ENCODE measurements at places on chromosomes 13 and 19.

GRCh38 chr19:47047763-47048405 is 540 bp downstream of the TMEM160 start:
- DNase-seq: peak; percentile 94

DNA sequence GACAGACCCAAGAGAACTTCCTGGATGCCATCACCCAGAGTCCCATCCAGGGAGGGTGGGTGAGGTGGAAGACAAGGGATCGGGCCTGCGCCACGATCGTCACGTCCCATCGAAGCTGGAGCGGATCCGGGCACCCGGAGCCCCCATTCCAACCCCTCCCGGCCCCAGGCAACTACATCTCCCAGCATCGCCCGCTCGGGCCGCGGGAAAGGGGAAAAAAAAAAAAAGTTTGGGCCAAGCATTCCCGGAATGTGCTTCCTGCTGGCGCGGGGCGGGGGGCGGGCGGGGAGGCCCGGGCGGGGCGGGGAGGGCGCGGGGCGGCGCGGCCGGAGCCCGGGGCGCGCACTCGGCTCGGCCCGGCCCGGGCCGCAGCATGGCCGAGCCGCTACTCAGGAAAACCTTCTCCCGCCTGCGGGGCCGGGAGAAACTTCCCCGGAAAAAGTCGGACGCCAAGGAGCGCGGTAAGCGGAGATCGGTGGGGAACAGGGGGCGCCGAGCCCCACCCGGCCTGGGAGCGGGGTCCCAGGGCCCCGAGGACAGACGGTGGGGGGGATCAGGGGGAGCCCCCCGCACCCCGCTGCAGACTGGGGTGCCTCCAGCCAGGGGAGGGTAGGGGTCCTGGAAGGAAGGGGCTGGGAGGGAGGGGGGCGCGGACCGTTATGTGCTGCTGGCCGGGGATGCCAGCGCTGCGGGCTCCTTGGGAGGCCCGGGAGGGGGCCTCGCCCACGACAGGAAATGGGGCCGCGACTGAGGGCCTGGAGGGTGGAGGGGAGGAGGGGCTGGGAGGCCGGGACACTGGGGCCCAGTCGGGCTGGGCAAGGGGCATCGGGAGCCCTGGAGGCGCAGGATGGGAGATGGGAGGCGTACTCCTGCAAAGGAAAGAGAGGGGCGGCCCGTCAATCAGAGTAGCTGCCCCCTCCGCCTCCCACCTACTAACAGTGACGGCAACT is at the start of gene SYDE1:
Gene SYDE1, plus strand, starts transcription at position 341 of the 950 bp plus-strand sequence. Its CDS starts 33 bp downstream, at position 374.
- DNase-seq: no peak

DNA sequence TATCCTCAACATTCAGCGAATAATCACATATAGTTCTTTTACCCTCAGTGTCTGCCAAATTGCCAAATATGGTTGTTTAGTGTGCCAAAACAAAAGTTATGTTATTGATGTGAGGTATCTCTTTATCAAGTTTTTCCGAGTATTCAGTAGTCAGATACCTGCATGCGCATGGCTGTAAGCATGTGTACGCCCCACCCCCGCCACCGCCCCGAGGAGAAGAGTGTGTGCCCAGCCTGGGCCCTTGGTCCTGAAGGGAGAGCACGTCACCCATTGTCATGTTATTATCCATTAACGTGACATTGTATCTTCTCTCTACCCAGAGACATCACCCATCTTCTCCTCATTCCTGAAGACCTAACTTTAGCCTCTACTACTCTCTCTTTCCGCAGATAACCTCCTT is 147.0 kb downstream of the SHISA2 start:
- DNase-seq: no peak

- peak; percentile 76 for DNase-seq
Observed at GRCh38 chr19:1624458-1624857, 19.2 kb upstream of the UQCR11 start.

GRCh38 chr19:35392742-35393715 is 22.2 kb downstream of the GPR42 start:
- DNase-seq: peak; percentile 81

- no peak for DNase-seq
Observed at GRCh38 chr19:18735324-18735723, 51.8 kb downstream of the CRTC1 start.

DNA sequence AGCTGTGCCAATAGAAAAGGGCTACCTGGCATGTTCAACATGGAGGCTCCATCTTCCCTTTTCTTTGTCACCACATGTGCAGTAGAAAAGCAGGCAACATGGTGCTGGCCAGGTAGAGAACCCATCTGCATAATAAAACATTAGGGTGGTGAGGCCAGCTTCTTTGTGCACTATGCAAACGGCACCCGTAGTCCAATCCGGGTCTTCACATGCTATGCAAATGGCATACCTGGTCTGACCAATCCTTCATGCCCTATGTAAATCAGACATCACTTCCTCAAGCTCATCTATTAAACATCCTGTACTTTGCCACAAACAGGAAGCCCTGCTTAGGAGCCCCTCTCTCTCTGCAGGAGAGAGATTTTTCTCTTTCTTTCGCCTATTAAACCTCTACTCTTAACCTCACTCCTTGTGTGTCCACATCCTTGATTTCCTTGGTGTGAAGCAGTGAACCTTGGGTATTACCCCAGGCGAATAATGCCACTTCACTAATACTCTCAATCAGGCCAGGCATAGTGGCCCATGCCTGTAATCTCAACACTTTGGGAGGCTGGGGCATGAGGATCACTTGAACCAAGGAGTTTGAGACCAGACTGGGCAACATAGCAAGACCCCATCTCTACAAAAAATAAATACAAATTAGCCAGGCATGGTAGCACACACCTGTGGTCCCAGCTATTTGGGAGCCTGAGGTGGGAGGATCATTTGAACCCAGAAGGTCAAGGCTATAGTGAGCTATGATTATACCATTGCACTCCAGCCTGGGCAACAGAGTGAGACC is 111.3 kb upstream of the MRI1 start:
- DNase-seq: no peak

DNA sequence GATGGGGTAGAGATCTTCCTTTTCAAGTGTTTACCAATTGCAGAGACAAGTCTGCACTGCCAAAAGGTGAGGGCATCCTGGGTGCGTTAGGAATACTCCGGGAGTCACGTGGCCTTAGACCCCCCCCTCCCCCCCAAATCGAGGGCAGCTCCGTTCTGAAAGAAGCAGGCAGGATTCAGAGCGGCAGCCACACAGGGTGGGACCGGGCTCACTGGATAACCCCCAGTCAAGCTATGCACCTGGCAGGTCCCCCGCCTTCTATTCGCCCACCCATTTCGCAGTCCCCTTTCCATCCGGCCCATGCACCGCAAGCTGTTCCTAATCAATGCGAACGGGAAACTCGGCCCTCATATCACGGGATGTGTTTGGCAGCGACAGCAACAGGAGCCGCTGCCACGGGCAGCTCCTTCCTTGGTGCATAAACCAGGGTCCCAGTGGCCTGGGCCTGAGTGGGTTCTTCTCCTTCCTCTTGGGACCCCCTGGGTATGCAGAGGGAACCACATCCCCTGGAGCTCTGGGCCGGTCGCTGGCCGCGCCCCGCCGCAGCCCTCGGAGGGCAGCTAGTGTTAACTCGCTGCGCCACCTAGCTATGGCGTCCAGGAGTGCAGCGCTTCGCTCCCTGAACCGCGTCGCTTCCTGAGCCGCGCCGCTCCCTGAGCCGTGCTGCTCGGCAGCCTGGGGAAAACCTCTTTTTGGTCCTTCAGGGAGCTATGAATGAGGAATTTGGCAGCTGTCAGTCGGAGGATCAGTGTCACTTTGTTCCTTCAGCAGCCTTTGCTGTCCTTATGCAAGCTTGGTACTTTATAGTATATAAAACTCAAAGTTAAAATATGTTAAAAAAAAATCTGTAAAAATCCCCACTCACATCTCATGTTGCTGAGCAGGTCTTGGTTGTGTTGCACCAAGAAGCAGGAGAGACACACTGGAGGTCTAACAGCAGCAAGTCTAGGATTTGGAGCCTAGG is 41.4 kb downstream of the LYL1 start:
- DNase-seq: peak; percentile 93

- DNase-seq: no peak
Observed at GRCh38 chr13:64937302-64937701, 2292.8 kb downstream of the PCDH9 start.

DNA sequence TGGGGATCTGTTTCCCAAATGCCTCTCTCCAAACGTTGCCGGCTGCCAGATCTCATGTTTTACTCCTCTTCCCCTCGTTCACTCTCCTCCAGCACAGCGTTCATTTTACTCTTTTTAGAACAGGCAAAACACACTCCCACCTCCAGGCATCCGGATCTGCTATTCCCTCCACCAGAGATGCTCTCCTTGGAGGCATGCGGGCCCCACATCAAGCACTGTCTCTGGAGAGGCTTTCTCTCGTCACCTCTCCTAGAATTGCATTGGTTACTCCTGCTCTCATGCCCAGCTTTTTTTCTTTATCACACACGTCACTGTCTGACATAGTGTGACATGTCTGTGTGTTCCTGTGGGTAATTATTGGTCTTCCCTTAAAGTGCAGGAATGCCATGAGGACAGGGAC is 20.1 kb upstream of the MYADM start:
- no peak for DNase-seq

DNA sequence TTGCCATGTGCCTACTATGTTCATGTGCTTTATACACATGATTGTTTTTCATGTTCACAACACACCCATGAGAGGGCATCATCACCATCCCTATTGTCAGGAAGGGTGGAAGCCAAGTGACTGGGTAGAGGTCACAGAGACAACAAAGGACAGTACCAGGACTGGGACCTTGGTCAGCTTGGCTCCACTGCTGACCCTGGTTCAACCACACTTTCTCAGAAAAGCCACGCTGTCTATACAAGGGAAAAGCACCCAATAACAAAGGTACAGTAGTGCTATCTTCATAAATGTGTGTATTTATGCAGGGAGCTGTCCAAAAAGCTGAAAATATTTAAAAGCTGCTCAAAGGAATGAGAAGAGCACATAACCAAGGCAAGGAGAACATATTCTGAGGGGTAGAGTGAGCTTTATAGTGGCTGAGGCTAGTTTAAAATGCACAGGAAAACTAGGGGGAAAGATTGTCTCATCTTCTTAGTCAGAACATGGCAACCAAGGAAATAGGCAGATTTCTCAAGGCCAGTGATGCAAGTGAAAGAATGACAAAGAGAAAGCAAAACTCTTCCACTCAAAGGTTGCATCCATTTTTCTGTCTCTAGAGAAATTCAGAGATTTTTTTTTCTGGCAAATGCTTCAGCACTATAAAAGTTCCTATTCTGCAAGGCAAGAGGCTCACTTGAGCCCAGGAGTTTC is 415.0 kb downstream of the FOXO1 start:
- DNase-seq: no peak

DNA sequence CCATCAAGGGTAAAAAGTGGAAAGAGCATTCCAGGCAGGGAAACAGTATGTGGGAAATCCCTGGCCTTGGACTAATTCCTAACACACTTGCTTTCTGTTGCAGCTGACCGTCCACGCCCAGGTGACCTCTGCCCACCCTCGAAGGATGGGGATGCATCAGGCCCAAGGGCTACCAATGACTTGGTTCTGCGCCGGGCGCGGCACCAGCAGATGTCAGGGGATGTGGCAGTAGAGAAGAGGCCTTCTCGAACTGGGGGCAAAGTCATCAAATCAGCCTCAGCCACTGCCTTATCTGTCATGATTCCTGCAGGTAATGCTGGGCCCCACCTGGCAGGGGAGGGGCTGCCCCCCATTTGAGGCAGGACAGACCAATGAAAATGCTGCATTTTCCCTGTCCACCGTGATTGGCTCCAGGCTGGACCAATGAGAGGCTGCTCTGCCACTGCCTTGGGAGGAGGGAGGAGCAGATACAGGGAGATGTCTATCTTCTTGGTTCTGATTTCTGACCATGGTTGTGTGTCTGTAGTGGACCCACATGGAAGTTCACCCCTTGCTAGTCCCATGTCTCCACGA is 12.6 kb downstream of the DNASE2 start:
- DNase-seq: no peak

- DNase-seq: no peak
Observed at GRCh38 chr13:112169941-112170822, 103.2 kb downstream of the SOX1 start.

DNA sequence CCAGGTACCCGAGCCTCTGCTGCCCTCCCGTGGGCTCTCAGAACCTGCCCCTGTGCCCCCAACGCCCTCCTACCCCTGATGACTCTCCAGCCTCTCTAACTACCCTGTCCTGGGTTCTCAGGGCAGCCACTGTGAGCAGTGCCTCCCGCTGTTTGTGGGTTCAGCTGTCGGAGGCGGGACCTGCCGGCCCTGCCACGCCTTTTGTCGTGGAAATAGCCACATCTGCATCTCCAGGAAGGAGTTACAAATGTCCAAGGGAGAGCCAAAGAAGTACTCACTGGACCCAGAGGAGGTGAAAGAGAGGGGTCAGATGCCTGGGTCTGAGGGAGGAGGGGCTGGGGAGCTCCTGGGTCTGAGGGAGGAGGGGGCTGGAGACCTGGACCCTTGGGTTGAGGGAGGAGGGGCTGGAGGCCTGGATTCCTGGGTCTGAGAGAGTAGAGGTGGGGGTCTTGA is 20.0 kb downstream of the CNFN start:
- peak; percentile 4 for DNase-seq

- no peak for DNase-seq
Observed at GRCh38 chr13:64327505-64328194, 2902.5 kb downstream of the PCDH9 start.

DNA sequence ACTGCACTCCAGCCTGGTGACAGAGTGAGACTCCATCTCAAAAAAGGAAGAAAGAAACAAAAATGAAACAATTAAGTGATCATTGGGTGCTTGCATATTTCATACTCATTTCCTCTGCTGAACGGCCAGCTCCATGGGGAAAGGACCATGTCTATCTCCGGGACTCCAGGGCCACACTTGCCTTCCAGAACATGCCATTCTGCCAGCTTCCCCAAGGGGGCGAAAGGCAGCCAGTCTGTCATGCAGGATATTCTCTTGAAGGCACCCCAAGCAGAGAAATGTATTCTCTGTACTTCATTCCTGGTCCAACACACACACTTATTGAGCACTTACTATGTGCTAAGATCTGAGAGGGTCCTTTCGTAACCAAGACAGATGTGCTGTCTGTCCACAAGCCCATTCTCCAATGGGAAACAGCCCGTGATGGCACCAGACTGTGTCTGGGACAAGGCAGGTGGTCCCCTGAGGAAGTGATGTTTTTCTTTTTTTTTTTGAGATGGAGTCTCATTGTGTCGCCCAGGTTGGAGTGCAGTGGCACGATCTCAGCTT is 10.2 kb upstream of the CARM1 start:
- DNase-seq: peak; percentile 75

GRCh38 chr19:48085904-48086864 is 24.4 kb downstream of the PLA2G4C start:
- DNase-seq: no peak

DNA sequence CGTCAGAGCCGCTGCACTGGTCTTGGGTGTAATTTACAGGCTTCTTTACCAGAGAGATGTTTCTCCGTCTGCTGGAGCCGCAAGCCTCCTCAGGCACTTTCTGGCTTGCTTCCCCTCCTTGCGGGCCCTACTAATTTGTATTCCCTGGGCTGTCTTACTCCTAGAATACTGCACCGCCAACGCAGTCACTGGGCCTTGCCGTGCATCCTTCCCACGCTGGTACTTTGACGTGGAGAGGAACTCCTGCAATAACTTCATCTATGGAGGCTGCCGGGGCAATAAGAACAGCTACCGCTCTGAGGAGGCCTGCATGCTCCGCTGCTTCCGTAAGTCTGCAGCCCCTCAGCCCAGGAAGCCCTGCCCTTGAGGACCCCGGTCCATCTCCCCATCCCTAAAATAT is 14.1 kb upstream of the C19orf33 start:
- no peak for DNase-seq

GRCh38 chr13:24224232-24224680 is 63.7 kb downstream of the SPATA13 start:
- DNase-seq: peak; percentile 25

GRCh38 chr19:47794526-47794925 is 9.8 kb downstream of the TPRX1 start:
- no peak for DNase-seq

- no peak for DNase-seq
Observed at GRCh38 chr13:75656425-75656989, 20.4 kb downstream of the LMO7 start.

All from suppressor macrophage (primary cell).